Stomach (tissue), 19 donors: ENCODE measurements at places on chromosomes 4 and X.

DNA sequence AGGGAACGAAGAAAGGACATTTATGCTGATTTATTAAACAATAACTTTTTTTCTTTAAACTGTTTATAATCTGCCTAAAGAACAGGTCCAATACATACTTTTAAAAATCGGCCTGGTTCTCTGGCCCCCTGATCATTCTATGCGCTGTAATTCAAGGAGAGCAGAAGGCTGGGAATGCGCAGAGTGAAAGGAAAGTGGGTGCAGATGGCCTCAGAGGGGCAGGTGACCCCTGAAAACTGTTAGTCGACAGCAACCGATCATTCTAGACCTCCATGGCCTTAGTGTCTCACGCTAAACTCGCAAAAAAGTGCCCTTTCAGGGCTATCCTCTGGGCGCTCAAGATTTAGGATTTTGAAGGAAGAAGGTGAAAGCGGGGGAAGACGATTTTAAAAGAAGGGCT lies 2.2 kb downstream of the PDE5A start:
- DNase-seq, result peak; percentile 21

DNA sequence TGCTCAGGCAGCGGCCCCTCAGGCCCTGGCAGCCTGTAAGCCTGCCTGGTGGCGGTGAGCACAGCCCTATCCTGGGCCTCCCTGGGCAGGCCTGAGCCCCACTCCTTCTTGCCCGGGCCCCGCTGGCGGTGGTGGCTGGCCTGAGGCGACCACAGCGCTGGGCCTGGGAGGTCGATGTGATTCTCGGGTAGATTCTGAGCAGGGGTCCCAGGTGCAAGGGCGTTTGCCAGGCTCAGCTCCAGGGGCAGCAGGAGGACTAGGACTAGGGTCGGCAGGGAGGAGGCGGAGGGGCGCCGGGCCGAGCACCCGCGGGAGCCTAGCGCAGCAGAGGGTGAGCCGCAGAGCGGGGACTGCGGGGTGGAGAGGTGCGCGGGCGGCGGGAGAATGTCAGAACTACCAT lies 17.0 kb downstream of the FAM9A start:
- no peak for DNase-seq

- no peak for DNase-seq
These were observed 18.5 kb downstream of the LAP3 start for GRCh38 chr4:17595471-17596005.

DNA sequence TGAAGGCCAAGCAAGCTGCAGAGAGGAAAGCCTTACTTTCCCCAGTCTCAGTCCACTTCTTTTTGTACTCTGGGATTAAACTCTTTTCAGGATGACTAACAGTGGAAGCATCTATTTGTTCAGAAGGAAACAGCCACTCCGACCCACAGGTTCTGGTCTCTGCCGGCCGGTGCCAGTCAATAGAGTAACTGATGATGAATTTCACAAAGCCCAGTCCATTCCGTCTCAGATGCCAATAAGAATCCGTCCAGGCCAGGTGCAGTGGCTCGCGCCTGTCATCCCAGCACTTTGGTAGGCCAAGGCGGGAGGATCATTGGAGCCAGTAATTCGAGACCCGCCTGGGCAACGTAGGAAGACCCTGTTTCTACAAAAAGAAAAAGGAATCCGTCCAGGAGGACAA lies 58.5 kb upstream of the HELT start:
- no peak for DNase-seq

DNA sequence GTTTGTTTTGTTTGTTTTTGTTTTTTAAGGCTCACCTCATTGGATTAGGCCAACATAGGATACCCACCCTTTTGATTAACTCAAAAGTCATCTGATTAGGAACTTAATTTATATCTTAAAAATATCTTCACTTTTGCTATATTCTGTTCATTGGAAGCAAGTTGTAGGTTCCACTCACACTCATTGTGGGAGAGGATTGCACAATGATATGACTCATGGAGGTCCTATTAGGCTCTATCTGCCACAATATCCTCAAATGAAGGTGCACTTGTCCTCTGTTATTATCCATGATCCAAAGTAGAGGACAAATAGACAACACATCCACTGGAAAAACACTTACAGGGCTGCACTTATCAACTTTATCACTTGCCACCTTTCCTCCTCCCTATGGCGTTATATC lies 60.5 kb upstream of the ADAMTS3 start:
- DNase-seq, result no peak

DNA sequence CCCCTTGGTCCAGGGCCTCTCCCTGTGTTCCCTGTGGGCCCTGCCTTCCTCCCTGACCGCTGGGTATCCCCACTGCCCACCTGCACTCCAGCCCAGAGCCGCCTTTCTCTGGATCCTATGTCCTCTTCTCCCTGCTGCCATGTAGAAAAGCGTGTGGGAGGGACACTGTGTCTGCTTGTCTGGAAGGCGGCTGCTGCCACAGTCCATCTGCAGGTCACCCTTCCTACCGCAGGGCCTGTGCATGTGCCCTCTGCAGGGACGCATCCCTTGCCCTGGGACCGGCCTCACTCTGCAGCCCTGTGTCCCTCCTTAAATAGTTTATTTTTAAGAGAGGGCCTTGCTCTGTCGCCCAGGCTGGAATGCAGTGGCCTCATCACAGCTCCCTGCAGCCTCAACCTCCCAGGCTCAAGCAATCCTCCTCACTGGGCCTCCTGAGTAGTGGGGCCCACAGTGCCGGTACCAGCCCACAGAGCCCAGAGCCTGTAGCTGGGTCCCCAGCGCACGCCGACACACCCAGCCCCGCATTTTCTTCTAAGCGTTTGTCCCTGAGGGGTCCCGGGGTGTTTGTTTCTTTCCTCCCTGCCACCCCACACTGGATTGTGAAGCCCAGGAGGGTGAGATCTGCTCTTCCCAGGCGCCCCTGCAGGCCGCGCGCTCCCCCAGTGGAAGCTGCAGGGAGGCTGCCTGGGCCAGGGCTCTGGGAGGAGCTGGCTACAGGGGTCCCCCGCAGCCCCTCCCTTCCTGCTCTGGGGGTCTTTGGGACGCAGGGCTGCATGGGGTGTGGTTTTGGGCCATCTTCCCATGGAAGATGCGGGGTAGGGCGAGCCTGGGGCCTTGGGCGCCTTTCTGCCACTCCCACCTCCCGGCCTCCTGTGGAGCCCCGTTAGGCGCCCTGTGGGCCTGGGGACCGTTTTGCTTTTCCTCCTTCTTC lies 12.8 kb upstream of the NAT8L start:
- DNase-seq, result no peak

DNA sequence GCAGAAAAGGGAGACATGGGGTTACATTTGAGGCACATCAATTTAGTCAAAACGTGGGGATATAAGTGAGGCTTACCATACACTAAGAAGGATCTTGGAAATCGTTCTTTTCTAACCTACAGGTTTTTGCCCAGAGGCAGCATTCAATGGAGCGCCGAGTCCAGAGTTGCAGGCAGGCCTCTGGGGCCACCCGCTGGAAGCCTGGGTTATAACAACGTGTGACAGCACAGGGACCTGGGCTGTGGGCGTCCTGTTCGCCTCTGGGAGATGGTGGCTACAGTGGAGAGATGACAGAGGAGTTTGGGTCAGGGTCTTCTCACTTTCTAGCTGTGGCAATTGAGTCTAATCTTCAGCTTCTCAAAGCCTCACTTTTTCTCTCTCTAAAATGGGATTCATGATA lies 53.9 kb downstream of the ENPP6 start:
- DNase-seq, result peak; percentile 77

- no peak for DNase-seq
These were observed 4.8 kb upstream of the DAPP1 start for GRCh38 chr4:99811850-99812249.

GRCh38 chr4:26717332-26717731 lies 133.4 kb downstream of the TBC1D19 start:
- no peak for DNase-seq

DNA sequence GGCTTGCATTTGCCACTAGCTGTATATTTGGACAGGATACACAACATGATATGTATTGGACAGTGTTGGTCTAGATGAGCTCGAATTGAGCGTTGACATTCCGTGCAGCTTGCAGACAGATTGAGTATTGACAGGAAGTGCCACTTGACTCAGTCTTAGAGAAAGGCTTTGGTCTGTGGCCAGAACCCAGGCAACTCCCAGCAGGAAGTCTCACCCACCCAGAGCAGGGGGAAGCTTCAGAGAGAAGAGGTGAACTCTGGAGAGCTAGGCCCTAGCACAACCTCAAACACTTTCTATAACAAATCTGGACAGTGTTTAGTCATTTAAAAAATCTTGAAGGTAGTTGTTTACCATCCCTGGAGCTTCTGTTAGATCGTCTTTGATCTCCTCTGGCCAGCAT lies 280.5 kb downstream of the FBXW7 start:
- peak; percentile 41 for DNase-seq

- no peak for DNase-seq
These were observed 75.9 kb downstream of the CLNK start for GRCh38 chr4:10608501-10609219.

GRCh38 chrX:53186351-53186750 lies 38.7 kb downstream of the KDM5C start:
- no peak for DNase-seq

- DNase-seq, result no peak
These were observed 152.3 kb downstream of the PPARGC1A start for GRCh38 chr4:23737571-23737970.

GRCh38 chrX:24990535-24990934 lies 25.2 kb downstream of the ARX start:
- peak; percentile 19 for DNase-seq

- peak; percentile 49 for DNase-seq
These were observed 149.5 kb downstream of the MAML3 start for GRCh38 chr4:140004549-140004895.

- no peak for DNase-seq
These were observed 35.7 kb downstream of the ADH5 start for GRCh38 chr4:99052902-99053301.

DNA sequence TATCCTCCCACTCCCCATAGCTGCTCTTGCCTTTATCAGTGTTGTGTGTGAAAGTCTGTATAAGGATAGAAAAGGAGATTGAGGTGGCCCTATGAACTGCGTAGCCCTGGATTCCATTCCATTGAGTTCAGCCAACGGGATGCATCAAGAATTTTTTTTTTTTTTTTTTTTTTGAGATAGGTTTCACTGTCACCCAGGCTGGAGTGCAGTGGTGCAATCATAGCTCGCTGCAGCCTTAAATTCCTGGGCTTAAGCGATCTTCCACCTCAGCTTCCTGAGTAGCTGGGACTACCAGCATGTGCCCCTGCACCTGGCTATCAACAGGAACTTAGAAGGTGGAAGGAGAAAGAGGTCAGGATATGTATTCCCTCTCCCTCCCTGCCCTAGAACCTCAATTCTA lies 187.2 kb upstream of the SPRY1 start:
- no peak for DNase-seq

DNA sequence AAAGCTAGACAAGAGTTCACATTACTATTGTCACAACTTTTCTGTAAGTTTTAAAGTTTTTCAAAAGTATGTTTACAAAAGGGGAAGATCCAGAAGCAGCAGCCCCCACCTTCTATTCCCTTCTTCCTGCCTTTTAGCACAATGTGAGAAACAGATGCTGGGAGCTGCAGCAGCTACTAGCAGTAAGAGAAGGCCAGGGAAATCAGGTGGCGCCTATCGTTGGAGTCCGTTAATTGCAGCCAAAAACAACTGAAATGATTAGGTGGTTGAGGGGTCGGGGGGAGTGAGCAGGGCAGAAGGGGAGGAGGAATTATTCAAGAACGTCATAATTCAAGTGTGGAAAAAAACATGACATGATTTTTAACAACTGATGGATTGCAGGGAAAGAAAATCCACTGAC lies 27.4 kb downstream of the FRYL start:
- peak; percentile 27 for DNase-seq

- no peak for DNase-seq
These were observed 38.1 kb downstream of the GPR174 start for GRCh38 chrX:79182616-79183015.

- DNase-seq, result peak; percentile 81
These were observed 980 bp upstream of the GIMD1 start for GRCh38 chr4:106369456-106370060.

GRCh38 chr4:109820563-109820962 lies 5.0 kb downstream of the GAR1 start:
- DNase-seq, result no peak

DNA sequence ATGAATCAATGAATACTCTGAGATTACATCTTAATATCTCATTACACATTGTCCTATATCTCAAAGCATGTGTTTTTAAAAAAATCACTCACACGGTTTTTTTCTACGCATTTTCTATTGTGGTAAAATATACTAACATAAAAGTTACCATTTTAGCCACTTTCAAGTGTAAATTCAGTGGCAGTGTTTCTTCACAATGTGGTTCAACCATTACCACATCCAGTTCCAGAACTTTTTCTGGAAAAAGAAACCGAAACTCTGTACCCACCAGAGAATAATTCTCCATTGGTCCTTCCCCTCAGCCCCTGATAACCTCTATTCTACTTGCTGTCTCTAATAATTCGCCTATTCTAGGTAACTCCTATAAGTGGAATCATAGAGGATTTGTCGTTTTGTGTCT lies 35.3 kb upstream of the ACSL1 start:
- DNase-seq, result no peak
